Stimulated activated CD4-positive, alpha-beta T cell treated with anti-CD3 and anti-CD28 coated beads, Interleukin-12 subunit alpha, Interleukin-12 subunit beta, amount 100 ng/mL, for 24 hours (primary cell): ENCODE measurements at places on chromosomes 2 and 18.

DNA sequence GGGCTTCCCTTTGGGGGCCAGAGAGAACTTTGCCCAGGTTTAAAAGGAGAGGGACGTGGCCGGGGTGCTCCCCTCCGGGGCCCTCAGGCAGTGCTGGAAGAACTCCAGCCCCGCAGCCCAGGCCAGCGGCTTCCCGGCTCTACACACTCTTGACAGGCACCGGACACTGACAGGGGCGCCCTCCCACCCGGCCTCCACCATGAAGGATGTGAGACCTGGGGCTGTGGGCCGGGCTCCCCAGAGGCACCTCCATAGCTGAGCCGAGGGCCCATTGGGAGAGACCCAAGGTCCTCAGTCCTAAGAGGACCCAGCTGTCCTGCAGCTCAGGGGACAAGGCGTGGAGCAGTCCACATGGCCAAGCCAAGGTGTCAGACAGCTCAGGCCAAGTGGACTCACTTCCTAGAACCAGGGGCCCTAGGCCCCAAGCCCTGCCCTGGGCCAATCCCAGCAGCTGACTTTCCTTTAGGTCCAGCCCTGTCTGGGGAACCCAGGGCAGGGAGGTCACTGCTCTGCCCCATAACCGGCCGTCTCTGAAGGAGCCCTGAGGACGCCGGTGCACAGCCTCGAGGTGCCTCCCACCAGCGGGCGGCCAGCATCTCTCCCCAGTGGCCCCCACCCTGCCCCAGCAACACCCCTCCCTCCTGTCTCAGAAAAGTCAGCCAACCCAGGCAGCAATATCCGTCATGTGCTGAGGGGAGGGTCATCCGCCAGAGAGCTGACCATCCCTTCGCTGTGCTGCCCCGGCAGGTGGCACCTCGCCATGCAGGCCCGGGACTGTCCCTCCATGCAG lies 51.8 kb downstream of the BIN1 start:
- no peak for DNase-seq

GRCh38 chr18:45761512-45762114 lies 37.6 kb downstream of the SLC14A1 start:
- DNase-seq, result no peak

GRCh38 chr2:75317316-75317715 lies 118.0 kb upstream of the TACR1 start:
- no peak for DNase-seq

DNA sequence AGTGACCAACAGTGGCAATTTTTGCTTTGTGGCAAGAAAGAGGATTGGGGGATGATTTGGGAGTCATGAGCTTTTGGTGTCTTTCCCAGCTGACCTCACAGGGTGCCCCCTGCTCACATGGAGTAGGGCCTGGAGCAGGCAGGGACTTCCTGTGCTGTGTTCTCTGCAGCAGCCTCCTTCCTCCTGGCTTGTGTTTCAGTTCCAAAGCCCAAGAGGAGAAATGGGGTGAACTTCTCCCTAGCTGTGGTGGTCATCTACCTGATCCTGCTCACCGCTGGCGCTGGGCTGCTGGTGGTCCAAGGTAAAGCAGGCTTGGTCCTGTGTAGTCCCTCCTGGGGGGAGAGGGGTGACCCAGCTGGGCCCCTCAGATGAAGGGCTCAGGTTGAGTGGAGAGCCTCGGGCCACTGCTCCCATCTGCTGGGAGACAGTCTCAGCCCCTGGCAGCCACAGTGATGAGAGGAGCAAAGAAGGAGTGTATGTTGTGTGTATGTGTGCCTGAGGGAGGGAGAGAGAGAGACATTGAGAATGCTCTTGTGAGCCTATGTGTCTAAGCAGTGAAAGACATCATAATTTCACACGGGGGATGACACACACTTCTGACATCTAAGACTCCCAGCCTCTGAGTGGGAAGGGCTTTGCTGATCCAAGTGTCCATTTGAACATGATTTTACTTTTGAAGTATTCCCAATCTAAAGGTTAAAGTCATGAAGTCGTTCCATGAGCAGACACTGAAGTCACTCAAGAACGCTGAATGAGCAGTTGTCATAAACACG lies 27.2 kb downstream of the MARCO start:
- no peak for DNase-seq

- DNase-seq, result no peak
These were observed 47.9 kb downstream of the FER1L5 start for GRCh38 chr2:96690306-96691021.

DNA sequence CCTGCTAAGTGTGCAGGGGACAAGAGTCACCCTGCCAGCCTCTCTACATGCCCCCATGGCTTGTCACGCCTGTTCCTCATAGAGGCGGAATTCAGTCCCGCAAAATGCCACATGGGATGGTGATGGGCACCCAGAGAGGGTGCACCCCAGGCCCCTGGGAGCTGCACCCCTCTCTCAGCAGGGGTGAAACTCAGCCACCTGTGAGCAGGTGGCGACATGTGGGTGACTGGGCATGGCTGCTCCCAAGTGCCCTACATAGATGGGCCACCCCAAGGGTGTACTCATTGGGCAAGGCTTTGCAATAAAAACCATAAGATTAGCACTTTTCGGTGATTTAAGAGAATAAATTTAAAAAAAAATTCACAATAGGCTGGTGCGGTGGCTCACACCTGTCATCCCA lies 6.3 kb downstream of the HS6ST1 start:
- DNase-seq, result no peak

GRCh38 chr2:20444993-20445910 lies 1.6 kb upstream of the RHOB start:
- no peak for DNase-seq

DNA sequence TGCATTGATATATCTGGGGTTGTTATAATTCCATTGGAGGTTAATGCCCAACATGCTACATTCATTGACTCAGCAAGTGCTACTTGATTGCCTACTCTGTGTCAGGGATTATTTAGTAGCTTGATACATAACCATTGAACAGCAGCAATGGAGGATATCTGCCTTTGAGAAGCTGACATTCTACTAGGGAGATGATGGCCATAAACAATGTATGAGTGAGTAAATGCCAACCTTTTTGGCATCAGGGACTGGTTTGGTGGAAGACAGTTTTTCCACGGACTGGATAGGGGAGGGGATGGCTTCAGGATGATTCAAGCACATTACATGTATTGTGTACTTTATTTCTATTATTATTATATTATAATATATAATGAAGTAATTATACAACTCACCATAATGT lies 31.9 kb upstream of the TOGARAM2 start:
- no peak for DNase-seq

DNA sequence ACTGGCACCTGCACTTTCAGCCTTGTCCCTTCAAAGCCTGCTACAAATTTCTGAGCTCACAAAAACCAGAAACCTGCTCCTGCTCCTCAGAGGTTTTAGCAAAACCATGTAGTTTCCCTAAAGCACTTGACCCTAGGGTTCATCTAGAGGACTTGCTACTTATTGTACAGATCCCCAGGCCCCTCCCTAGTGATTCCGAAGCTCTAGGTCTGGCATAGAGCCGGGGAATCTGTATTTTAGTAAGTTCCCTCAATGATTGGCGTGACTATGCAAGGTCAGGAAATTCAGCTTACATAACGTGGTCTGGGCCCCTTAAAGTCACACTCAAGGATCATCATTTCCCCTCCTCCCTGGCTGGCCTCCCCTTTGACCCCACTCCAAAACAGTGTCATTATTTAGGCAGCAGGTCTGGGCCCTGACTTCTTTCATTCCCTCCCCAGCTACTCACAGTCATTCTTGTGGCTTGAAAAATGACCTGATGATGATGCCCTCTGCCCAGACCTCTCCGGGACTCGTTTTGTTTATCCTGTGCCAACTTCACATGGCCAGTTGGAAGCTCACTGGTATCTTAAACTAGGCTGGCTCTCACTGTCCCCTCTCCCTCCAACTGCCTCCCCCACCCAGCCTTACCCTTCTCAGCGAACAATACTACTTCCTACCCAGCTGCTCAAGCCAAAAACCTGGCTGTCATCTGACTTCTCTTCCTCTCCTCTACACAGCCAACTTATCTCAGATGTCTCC lies 36.0 kb downstream of the WDFY1 start:
- no peak for DNase-seq

DNA sequence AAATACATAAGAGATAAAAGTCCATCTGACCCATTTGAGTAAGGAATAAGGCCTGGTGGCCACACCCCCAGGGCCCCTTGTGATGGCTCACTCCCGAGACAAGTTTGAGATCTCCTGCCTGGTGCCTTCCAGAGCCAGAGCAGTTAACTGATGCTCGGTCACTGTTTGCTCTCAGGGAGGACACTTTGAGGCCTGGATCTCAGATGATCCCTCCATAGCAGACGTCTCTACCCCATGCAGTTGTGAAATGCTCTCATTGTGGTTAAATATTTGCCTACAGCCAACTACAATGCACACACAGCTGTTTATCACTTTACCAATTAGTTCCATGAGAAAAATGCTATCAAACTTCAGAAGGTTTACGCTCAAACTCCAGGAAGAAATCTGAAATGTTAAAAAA lies 12.3 kb downstream of the GYPC start:
- no peak for DNase-seq

DNA sequence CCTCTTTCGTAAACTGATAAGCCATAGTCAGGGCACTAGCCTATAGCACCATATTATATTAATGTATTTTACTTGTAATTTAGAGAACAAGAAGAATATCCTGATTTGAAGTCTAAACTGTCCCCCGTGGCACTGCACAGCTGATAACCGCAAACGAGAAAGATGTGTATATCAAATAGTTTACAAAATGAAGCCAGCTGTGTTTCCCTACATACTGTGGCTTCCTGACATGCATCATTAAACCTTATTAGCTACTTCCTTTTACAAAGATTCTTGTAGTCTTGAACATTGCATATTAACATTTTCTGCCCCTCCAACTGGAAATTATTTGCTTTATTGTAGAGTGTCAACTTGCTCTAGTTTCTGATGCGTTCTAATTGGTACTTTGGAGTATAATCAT lies 153.5 kb upstream of the NFATC1 start:
- no peak for DNase-seq

GRCh38 chr18:11042247-11042646 lies 107.1 kb downstream of the PIEZO2 start:
- DNase-seq, result no peak

- no peak for DNase-seq
These were observed 125.5 kb downstream of the LOXHD1 start for GRCh38 chr18:46531482-46531881.

GRCh38 chr2:39545957-39546356 lies 108.9 kb upstream of the MAP4K3 start:
- no peak for DNase-seq
